ENCODE measurements at places on chromosomes 13 and 19.

- DNase-seq = no peak
Observed at GRCh38 chr13:91214031-91214430, 133.5 kb upstream of the MIR17HG start.

DNA sequence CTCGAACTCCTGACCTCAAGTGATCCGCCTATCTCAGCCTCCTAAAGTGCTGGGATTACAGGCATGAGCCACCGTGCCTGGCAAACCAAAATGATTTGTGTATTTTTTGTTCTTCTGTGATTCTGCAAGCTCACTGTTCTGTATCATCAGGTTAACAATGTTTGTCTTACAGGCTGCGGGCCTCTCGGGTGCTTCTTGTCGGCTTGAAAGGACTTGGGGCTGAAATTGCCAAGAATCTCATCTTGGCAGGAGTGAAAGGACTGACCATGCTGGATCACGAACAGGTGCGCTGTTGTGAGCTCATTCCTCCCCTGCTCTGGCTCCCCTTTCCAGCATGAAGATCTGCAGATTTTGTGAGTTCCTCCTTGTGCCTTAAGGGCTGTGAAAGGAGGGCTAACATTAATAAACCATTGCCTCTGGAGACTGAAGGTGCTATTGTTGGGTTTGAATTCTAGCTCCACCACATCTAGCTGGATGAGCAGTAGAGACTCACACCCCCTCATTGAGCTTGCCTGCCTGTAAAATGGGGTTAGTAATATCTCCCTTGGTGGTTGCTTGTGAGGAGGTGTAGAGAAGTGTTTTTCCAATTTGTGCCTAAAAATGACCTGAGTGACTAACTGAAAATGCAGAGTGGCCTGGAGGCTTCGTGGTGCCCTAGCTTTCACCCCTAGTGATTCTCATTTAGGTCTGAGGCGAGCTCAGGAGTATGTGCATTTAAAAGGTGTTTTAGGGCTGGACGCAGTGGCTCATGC is 12.9 kb downstream of the SAE1 start:
- DNase-seq = peak; percentile 89

DNA sequence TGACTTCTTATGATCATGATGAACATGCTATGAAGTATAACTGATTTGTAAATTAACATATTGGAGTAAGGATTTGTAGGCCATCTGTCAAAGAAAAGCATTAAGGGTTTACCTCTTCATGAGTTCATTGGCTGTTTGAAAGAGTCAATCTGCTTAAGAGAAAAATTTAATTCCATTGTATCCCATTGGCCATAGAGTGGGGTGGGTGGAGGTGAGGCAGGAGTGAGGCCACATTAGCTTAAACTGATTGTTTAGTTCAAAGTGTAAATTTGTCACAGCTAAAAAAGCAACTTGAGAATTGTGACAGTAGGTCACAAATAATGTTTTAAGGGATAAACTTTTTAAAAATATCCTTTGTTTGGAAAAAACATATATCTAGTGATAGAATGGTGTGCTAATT is 11.4 kb downstream of the GPR180 start:
- no peak for DNase-seq

DNA sequence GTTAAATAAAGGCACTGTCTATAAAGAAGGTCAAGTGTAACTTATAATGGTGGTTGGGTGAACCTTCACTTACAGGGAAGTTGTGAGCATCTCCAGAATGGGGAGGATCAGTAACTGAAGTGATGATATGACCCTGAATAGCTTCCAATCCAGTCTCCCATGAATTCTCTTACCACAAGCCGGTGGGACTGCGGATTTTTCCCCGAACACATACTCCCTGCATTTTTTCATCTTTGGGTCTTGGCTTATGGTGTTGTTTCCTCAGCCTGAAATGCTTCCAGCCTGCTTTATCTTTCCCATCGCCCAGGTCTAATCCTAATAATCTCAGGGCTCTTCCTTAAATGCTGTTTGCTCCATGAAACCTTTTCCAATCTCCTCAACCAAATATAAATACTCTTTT is 2.0 kb upstream of the CSNK1A1L start:
- DNase-seq = no peak

GRCh38 chr13:34038541-34039068 is 220.7 kb downstream of the RFC3 start:
- DNase-seq = no peak
